Astrocyte of the spinal cord (primary cell): ENCODE measurements at places on chromosomes 6 and 20.

- DNase-seq: no peak
These were observed 6.1 kb downstream of the C20orf173 start for GRCh38 chr20:35523298-35523888.

- DNase-seq: no peak
These were observed 452.1 kb upstream of the POU3F2 start for GRCh38 chr6:98382246-98382645.

DNA sequence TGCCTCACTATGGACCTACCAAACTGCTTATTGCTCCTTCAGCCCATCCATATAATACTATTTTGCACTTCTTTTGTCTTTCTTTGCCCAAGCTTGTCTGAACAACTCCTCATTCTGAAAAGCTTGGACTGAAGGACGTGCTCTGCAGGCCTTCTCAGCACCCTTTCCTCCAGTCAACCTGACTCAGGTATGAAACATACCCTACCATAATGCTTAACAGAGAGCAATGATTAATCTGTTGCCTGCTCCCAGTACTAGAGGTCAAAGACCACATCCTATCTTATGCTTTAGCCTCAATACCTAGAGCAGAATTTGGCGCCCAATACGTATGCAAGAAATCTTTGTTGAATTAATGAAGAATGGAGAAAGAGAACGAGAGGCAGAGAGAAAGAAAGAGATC is 55.2 kb downstream of the ATXN1 start:
- DNase-seq: no peak

DNA sequence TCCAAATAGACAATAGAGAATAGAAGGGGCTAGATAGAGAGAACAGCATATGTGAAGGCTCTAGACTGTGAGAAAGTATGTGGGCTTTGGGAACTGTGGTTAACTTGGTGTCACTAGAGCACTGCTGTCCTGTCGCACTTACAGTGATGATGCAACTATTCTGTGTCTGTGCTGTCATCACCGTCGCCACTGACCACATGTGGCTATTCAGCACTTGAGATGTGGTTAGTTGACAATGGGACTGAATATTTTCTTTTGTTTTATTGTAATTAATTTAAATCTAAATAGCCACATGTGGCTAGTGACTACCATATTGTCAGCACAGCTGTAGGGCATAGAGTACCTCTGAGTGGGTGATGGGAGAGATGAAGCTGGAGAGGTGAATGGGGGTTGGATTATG is 39.0 kb upstream of the IFNGR1 start:
- DNase-seq: no peak

GRCh38 chr20:46438156-46438750 is 31.8 kb upstream of the ELMO2 start:
- peak; percentile 11 for DNase-seq

GRCh38 chr6:142803032-142803431 is 141.9 kb downstream of the HIVEP2 start:
- no peak for DNase-seq

DNA sequence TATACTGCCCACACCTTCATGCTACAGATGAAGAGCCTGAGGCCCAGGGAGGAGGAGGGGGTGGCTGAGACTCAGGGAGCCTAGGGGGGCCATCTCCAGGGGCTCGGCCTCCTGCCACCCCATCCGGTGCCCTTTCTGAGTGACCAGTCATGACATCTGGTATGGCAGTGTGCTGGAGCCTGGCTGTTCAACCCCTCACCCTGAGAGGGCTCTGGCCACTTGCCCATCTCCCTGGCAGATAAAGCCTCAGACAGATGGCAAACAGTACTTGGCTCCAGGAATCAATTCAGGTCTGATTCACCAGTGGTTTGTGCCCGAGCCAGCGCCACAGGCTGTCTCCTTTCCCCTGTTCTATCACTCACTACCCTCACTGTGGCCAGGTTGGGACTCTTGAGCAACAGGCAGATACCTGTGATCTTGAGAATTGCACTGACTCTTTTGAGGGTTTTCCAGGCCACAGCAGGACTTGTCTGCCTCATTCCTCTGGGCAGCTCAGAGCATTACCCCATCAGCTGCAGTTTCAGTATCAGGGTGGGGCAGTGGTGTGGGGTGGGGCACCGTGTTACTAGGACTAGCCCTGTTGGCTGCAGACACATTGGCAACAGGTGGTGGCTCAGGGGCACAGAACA is 22.8 kb downstream of the SRSF3 start:
- DNase-seq: peak; percentile 66

DNA sequence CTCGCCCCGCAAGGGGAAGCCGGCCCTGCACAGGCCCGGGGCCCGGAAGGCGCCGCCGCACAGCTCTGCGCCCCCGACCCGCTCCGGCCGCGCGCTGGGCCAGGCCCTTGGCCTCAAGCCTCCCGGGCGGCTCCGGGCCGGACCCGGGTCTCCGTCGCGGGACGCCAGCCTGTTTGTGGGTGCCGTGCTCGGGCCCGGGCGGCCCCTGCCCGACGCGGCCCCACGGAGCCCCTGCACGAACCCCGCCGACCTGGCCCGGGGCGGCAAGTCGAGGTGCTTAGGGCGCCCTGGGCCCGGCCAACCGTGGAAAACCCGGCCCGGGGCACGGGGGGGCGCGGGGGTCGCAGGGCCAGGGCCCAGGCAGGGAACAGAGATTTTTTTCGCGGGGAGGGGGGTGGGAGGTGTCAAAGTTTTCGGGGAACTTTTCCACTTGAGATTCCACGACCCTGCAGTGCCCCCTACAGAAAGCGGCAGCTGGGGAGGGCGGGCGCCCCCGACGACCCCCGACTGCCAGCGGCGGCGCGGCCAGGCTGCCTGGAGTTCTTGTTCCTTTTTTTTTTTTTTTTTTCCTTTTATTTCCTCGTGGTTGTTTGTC is 805 bp upstream of the STX16 start:
- no peak for DNase-seq

DNA sequence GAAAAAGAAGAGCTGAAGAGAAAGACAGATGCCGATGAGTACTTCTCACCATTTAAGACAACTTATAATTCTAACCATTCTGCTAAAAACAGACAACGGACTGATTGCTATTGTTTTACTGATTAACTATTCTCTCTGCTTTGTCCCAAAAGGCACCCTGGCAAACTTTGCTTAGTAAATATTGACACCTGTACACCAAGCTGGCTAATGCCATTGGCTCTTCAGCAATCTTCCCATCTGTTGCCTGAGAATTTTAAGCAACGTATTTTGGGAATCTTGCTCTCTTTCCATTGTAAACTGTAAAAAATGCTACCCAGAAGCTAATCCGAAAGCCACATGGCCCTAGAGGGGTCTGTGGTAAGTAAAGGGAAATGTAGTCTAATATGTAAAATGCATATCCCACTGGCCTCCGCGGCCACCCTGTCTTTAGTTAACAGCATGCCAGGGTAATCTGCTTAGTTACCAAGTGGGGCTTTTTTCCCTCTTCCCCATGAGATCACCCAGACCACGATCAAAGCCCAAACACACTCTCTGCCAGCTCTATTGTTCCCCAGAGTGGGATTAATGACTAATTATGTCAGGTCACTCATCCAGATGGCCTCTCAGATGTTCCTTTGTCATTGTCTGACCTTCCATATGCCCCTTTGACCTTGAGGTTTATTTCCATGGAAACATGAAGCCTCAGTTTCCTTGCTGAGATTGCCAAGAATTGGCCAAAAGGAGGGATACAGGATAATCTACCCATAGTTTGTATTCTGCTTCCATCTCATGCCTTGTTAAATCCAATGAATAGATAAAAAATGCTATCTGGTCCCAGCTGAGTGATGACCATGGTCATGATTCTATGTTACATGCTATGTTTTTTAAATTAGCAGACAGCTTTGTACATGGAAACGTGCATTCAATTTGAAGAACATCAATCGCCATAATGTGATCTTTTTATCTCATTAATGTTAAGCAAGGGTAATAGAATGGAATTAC is 216.4 kb upstream of the MCHR2 start:
- DNase-seq: no peak

- DNase-seq: no peak
These were observed 8.4 kb downstream of the PAX1 start for GRCh38 chr20:21713901-21714296.

GRCh38 chr6:131116755-131117360 is 18.4 kb upstream of the AKAP7 start:
- DNase-seq: peak; percentile 66

DNA sequence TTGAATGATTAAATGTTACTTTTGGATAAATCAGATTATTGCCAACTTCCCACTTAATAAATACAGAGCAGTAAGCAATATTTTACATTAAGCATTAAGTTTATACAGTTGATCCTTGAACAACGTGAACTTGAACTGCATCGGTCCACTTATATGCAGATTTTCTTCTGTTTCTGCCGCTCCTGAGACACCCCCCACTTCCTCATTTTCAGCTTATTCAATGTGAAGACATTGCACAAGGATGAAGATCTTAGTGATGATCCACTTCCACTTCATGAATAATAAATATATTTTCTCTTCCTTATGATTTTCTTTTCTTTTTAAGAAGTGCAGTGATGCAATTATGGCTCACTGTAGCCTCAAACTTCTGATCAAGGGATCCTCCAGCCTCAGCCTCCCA is 167.2 kb downstream of the LINC00237 start:
- DNase-seq: no peak

DNA sequence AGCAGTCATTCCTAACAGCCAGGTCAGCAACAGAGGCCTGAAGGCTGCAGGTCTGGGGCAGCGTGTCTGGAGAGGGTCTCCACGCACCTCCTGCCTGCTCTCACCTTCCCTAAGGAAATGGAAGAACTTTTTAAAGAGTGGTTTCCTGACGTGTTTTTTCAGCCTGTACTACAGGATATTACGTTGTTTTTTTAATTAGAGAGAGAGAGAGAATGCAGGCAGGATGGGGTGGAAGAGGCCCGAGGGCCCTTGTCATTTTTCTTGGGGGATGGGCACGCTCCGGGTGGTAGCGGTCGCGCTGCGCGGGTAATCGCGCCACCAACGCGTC is 2.1 kb downstream of the DLL1 start:
- no peak for DNase-seq

GRCh38 chr20:33916768-33917167 is 76.9 kb upstream of the RALY start:
- DNase-seq: no peak

GRCh38 chr6:144353871-144354314 is 68.8 kb downstream of the UTRN start:
- DNase-seq: no peak

GRCh38 chr20:40584130-40584809 is 104.8 kb downstream of the MAFB start:
- no peak for DNase-seq

GRCh38 chr6:19864285-19864684 is 27.1 kb downstream of the ID4 start:
- DNase-seq: no peak

- no peak for DNase-seq
These were observed 70.7 kb downstream of the SLX4IP start for GRCh38 chr20:10505827-10506226.

DNA sequence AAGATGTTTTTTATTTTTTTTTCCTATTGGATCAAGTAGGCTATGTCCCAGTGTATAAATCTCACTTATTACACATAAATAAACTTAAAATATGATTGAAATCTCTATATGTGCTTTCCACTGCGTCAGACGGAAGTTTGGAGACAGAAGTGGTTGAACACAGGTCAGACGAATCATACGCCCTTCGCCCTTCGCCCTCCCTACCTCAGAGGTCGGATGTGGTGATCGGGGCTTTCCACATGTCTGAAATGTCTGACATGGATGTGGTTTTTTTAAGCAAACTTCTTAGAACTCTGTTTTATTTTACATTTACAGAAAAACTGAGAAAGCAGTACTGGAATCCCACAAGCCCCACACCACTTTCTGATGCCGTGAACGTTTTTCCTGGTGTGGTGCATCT is 344.4 kb downstream of the THBS2 start:
- no peak for DNase-seq

GRCh38 chr6:149974825-149975224 is 11.1 kb downstream of the ULBP1 start:
- no peak for DNase-seq

DNA sequence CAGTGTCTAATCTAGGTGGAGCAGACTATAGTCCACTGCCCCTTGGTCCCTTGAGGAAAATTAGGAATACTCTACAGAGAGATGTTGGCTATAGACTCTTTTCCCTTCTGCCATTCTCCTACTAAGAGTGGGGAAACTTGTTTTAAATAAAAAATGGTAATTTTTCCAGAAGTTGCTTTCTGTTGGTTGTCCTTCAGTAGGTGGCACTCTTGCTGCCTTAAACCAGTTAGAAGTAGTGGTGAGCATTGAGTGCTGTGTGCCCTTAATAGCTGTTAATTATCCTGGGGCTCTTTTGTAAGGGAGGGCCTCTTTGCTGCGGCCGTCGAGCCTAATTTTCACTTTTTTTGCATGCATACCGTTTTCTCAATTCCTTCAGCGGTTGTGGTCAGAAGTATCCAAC is 2.8 kb downstream of the CMTR1 start:
- DNase-seq: peak; percentile 10

DNA sequence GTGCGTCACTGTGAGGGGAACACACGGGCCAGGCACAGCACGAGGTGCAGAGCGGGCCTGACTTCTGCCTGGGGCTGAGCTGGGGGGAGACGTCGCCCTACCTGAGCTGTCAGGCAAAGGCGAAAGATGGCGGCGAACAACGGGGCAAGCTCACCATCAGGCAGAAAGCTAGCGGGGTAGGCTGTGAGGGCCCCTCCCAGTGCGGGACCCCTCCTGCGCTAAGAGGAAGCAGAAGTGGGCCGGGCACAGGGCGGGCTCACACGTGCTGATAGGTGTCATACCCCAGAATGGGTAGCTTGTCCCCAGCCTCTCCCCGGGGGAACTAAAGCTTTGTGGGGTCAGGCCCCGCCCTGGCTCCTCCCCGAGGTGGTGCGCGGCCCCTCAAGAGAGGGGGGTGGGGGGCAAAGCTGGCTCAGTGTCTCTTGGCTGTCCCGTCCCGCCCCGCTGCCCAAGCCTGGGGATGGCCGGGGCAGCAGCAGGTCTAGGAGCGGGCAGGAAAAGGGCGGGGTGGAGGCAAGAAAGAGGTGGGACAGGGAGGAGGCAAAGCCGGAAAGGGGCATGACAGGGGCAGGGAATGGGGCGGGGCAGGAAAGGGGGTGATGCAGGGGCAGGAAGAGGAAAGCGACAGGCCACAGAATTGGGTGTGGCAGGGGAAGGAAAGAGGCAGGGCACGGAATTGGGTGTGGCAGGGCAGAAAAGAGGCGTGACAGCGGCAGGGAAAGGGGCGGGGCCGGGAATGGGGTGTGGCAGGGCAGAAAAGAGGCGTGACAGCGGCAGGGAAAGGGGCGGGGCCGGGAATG is 14.7 kb downstream of the UCKL1 start:
- no peak for DNase-seq

DNA sequence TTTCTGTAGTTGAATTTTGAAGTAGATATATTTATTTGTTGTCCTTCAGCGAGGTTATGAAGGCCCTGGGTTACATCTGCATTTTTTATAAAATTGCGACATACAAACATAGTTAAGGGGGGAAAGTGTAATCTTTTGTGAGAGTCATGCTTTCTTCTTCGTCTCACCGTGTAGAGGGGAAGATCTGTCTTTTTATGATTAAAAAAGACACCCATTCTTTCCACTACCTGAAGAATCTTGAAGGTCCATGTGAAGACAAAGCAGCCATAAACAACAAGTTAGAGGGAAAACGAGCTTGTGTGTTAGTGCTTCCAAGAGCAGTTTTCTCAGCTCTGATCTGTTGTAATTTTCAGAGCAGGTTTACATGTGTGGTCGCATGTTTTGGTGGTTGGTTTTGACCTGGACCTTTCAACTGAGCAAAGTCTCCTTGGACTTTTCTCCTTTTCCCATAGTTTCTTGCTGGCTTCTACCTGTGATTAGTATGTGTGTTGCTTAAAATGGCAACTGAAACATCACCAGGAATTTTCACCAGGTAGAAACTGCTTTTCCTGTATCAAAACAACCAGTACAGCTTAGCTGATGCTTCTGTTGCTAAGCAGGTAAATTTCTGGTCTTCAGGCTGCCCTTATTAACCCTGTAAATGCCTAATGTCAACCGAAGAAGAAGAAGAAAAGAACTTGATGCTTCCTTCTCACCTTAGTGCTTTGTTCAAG is 37.3 kb downstream of the RREB1 start:
- DNase-seq: no peak
